ENCODE measurements at places on chromosomes 7 and 10.

- DNase-seq: no peak
Measured at GRCh38 chr10:125756196-125756595, 19.4 kb downstream of the MMP21 start.

DNA sequence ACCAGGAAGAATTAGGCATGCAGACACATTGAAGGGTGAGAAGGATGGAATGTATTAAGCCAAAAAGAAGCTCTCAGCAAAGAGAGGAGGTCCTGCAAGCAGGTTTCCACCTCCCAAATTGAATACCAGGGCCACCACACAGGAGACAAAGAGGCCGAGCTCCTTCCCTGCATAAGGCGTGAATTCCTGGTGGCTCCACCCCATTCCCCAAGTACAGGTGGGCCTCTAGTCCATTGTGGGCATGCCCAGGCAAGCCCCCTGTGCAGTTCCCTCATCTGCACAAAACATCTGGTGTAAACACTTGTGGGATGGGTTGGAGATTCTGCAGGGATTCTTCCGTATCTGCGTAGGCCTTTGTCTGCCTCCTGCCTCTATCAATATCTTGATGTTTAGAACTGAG, 817.5 kb downstream of the NRG3 start:
- DNase-seq: no peak

DNA sequence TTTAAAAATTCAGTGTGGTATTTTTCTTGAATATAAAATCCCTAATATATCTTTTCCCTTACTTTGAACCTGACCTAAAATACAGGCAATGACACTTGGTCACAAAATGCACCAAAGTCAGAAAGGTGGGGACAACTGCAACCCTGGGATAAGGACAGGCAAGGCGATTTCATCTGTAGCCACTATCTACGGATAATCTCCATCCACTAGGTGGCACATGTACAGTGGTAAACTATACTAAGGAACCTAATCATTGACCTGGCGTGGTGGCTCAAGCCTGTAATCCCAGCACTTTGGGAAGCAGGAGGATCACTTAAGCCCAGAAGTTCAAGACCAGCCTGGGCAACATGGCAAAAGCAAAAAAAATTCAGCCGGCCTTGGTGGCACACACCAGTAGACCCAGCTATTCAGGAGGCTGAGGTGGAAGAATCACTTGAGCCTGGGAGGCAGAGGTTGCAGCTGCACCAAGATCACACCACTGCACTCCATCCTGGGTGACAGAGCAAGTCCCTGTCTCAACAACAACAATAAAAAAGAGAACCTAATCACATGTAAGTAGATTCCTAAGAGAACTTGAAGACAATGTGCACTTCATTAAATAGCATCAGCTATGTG, 98.9 kb downstream of the KMT2C start:
- peak; percentile 25 for DNase-seq

DNA sequence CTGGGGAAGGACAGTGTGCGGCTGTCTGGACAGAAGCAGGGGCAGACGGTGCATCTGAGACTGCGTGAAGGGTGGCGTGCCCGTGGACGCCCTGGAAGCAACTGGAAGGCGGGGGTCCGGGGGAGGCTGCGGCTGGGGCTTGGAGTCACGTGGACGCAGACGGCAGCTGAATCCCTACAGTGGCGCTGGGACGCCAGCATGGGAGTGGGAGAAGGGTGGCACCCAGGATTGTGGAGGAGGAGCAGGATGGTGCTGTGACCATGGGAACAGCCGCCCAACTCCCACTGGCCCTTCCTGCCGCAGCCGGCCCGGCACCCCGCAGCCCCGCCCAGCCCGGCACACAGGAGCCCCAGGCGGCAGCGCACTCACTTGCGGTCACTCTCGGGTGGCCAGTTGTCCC, 9.7 kb downstream of the INTS1 start:
- no peak for DNase-seq

DNA sequence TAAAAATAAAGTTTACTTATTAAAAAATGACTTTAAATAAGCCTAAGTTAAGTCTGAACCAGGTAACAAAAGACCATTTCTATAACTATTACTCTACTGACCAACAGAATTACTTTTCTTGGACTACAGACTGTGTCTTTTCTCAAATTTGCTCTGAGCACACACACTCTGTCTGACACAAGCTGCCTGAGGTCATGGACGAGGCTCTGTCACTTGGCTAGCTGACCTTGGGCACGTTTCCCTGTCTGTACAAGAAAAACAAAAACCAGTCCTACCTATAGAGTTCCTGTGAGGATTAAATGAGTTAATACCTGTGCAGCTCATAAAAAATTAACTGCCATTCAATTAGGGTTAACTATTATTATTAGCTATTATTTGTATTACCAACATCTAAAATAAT, 22.9 kb downstream of the ATE1 start:
- no peak for DNase-seq

- DNase-seq: no peak
Measured at GRCh38 chr7:67451306-67451705, 454.7 kb downstream of the TYW1 start.

- no peak for DNase-seq
Measured at GRCh38 chr10:75019370-75019769, 92.1 kb upstream of the SAMD8 start.

- no peak for DNase-seq
Measured at GRCh38 chr10:62224606-62225005, 44.0 kb downstream of the RTKN2 start.

DNA sequence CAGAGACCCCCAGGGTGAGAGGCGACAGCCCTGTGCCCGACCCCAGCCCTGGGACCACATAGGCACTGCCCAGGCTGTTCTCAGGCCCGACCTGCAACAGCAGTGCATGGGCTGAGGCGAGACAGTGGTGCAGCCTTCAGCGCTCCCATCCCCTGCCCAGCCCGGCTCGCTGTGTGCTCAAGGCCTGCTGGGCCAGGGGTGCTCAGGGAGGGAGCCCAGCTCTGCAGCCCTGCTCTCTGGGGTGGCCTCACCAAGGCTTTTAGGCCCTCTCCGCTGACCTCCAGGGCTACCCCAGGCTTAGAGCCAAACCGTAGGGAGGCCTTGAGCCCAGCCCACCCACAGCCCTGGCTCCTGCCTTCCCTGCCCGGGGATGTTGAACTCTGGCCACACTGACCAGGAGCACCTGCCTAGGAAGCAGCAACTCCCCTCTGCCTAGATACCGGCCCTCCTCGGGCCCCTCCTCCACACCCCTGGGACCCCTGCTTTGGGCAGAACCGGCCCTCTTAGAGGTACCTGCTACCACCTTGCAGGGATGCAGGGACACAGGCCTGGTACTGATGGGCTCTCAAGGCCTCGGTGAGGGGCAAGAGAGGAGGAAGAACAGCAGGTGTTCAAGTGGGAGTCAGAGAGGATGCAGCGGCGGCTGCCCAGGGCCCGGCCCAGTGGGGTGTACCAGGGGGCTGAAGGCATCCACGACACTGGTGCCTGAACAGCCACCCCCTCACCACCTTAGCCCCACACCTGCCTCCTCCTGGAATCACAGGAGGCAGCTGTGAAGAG, 231.5 kb downstream of the ELFN1 start:
- DNase-seq: no peak

DNA sequence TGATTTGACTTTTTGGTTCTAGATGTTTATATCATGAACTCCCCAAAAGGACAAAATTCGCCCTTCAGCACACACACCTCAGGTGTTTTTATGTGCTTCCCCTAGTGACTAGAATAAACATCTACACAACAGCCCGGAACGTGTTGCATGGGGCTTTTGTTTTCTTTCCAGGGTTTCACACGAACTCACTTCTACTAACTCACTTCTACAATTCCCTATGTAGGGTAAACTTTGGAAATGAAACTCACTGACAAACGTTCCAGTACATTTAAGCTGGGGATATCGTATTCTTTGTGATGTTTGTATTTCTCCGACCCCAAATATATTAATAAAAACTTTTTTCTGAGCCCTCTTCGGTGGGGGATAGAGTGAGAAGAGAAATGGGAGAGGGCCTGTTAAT, 1.4 kb downstream of the TRA2A start:
- no peak for DNase-seq

DNA sequence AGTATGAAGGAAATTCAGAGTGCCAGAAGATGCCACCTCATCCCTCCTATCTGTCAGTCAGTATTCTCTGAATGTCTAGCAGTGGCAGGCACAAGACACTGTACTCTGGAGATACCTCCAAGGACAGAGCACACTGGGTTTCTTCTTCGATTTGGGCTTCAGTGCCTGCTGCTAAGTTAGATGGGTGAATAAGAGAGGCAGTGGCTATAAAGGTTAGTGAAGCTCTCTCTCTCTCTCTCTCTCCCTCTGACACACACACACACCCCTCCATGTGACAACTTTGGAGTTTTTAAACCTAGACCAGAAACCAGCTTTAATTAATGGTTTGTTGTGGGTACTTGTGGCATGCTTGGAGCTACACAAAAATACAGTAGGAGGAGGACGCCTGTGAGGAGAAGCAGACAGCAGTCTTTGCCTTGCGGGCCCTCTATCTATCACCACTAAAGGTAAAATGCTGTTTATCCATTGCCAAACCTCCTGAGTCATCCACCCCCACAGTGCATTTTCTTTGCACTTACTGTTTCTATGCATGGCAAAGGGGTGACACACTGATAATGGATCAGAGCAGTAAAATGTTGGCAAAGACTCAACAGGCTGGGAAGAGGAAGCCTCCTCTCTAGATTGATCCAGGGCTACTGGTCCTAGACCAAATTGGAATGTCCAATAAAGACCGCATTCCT, 102.5 kb downstream of the TRIL start:
- DNase-seq: no peak

GRCh38 chr10:73506491-73506890, 10.7 kb upstream of the PPP3CB start:
- no peak for DNase-seq

- no peak for DNase-seq
Measured at GRCh38 chr10:119640875-119641526, 10.2 kb upstream of the BAG3 start.

DNA sequence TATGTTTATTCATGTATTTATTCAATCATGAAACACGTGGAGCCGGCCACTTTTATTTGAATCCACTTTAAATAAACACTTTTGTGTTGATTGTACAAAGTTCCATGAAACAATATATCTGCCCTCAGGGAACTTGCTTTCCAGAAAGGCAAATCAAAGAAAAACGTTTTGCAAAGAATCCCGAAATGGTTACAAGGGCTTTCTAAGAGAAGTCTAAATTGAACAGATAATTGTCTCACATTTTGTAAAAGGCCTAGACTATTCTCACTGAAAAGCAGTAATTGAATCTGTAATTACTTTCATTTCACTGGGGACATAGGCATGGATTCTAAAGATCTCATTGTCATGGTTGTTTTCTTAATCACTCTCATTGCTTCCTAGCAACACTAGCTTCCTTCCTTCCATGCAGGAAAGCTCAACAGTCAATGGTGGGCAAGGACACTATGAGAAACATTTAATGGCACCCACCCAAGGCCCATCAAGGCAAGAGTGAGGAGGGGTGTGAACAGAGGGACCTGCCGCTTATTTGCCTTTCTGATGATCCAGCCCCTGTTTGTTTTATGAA, 622.4 kb upstream of the C7orf33 start:
- DNase-seq: no peak

GRCh38 chr7:138074121-138074520, 2.1 kb upstream of the AKR1D1 start:
- no peak for DNase-seq

DNA sequence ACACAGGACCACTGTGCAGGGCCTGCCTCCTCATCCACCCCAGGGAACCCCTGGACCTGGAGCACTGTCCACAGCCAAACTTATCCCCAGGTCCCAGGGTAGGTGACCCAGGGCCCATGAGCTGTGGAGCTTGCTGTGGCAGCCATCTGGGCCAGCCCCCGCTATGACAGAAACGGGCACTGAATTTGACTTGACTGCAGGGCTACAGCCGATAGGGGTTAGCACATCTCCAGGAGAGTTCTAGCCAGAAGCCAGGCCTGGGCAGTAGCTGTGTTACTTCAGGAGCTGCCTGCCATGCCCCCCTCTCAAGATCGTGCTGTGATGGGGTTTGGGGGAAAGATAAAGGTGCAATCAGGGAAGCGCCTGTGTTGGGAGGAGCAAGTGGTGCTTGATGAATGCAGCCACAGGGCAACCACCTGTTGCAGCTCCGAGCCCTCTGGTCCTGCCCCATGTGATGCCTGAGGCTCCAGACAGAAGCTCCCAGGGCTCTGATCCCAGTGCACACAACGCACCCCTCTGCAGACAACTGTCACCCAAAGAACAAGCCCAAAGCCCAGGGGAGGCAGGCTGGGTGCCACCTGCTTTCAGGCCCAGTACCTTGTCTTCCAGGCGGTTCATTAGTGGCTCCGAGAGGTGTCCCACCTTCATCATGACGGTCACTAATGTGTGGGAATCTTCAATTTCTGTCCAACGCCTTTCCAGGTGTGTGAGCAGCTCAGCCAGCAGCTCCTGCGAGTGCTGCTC, 6.5 kb downstream of the TBRG4 start:
- DNase-seq: no peak

- no peak for DNase-seq
Measured at GRCh38 chr7:27091941-27092818, 3.6 kb downstream of the HOXA1 start.

GRCh38 chr10:46077731-46078413, 31.8 kb upstream of the MSMB start:
- no peak for DNase-seq

GRCh38 chr10:118753331-118754228, 1.2 kb downstream of the CACUL1 start:
- DNase-seq: no peak

- DNase-seq: no peak
Measured at GRCh38 chr10:114877301-114877644, 55.7 kb downstream of the FHIP2A start.

GRCh38 chr10:4291990-4292389, 507.0 kb upstream of the KLF6 start:
- no peak for DNase-seq

GRCh38 chr10:44937196-44938005, 22.2 kb upstream of the RASSF4 start:
- DNase-seq: no peak

- no peak for DNase-seq
Measured at GRCh38 chr7:148626828-148627227, 36.3 kb downstream of the C7orf33 start.

DNA sequence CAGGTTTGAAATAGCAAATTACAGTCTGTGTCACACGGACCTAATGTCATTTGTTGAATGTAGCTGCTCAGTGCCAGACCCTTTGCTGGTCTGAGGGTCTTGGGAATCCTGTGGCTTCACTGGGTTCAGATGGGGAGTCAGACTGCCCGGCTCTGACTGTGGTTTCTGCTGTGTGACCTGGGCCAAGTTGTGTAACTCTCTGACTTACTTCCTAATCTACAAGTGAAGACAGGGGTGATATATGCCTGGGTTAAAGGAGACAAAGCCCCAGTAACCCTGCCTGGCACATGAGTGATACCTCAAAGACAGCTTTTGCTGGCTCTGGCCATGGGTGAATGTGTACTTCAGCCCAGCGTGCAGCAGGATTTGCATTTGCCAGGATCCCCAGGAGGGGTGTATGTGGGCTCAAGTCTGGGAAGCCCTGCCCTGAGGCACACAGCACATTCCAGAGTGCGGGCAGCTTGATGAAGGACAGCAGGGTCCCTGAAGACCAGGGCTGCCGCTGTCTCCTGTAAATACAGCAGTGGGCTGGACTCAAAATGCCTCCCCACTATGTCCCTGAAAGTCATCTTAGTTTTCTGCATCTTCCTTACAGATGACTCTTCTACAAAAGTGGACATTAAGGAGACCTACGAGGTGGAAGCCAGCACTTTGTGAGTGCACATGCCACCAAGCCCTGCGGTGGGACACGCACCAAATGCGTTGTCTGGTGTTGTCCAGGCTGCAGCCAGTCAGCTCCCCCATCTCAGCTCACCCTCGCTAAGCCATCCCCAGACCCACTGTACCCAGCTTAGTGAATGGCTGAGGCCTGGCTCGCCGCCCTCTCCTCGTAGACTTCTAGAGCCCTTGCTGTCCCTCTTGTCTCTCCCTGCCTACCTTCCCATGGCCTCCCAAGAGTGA, 16.4 kb downstream of the NACAD start:
- no peak for DNase-seq

All from tibial artery (tissue), 4 donors.